ENCODE measurements at places on chromosomes 5 and 9.

DNA sequence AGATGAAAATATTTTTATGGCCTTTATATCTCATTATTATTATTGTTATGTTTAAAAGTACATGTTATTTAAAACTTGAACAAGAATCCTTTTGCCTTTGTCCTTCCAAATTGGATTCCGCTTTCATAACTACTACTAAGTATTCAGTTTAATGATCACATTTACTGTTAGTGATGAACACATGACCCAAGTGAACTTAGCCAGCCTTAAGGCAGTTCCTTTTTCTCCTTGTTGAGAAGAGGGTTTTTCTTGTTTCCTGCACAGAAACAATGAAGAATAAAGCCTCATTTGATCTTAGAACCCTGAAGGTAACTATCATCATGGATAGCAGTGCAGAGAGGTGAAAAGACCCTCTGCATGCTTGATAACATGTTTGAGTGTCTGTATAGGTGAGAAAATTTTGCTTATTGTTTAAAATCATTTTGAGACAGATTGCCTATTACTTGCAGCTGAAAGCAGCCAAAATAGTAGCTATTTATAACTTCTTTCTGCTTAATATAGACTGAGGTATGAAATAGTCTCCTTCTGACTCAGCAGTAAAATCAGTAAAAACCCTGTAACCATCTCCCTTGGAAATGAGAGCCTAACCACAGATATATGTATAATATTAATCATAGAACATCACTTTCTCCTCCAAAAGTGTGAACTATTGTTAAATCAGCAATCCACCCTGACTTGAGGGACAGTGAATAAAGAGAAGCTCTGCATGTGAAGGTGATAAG is 266.2 kb downstream of the SPATA31D1 start:
- DNase-seq, result no peak

- DNase-seq, result peak; percentile 6
Measured at GRCh38 chr9:69027355-69028097, 8.0 kb upstream of the FXN start.

DNA sequence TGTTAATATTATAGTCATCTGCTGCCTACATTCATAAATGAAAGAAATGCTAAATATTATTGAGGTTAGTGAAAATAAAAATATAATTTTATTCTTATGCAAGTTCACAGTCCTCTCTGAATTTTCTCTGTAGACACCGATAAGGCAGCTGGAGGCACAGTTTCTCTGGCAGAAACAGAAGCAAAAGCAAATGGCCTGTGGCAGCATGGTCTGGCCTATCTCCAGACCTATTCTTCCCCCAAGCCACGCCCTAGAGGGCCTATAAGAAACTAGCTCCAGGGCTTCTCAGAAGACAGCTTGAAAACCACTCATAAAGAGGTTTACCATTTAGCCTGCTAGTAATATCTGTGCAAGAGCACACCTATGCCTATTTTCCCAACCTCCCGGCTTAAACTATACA is 28.4 kb downstream of the MRPS27 start:
- no peak for DNase-seq

- DNase-seq, result no peak
Measured at GRCh38 chr9:76733096-76733495, 31.1 kb upstream of the PCA3 start.

GRCh38 chr5:150763023-150763769 is 4.4 kb upstream of the DCTN4 start:
- no peak for DNase-seq

DNA sequence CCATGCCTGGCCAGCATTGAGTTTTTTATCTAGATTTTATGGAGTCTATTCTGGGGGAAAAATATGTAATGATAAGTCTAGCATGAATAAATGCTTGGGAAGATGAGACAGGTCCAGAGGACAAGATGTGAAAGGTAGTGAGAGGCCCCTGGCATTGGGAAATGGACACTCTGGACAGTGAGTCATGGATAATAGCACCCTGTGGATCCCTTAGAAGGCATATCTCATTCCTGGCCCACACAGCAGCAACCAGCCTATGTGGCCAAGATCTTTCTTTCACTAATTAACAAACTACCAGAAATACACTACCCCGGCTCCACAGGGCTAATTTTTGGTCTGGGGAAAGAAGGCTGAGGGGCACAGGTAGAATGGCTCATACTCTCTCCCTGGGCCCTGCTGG is 356.1 kb downstream of the TRIM32 start:
- DNase-seq, result no peak

All from stimulated activated CD8-positive, alpha-beta memory T cell treated with anti-CD3 and anti-CD28 coated beads, Interleukin-4, amount 100 ng/mL, for 1 hour (primary cell).